ENCODE measurements at places on chromosomes 12 and 14.
A peak's percentile ranks its signal among the peaks of the same experiment; 100 is the strongest.

DNA sequence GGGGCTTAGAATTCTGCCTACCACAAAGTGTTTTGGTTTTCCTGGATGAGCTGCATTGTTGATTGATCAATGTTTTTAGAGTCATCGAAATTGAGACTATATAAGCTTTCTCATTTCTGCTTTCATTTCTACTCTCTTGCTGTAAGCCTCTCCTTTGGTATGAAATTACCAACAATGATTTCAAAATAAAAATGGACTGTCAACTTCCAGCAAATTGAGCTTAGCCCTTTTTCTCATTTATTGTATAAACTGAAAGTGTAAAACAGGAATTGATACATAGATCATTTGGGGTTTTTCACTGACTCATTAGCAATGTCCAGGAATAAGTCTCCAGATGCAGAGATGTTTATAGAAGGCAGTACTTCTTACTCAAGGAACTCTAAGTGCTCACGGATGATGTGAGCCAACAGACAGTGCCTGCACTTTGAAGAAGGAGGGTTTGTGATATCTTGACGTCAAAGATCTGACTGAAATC, 20.0 kb upstream of the PCNX1 start:
- peak; percentile 94 for DNase-seq

- DNase-seq: no peak
Observed at GRCh38 chr12:68762691-68763090, 16.7 kb downstream of the SLC35E3 start.

GRCh38 chr12:106139422-106140171, 843 bp upstream of the NUAK1 start:
- no peak for DNase-seq

DNA sequence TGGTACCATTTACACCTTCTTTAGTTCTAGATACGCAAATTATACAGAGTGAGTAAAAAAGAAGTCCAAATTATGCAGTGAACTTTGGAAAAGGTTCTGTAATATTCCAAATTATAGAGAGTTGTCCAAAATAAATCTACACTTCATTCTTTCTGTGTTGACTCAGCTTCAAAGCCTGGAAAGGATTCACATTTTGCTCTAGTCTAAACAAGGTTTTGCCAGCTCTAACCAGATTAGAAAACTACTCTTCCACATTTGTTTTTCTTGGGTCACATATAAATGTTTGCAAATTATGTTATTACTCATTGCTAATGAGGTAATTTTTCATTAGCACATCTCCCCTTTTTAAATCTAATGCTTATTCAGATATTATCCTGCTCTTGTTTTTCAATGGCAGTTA, 1562.4 kb upstream of the SEL1L start:
- no peak for DNase-seq

GRCh38 chr12:128864516-128865186, 11.4 kb downstream of the GLT1D1 start:
- DNase-seq: no peak
